ENCODE measurements at places on chromosomes 1 and 21.

- no peak for DNase-seq
Measured at GRCh38 chr1:113201560-113201959, 128.6 kb downstream of the LRIG2 start.

- DNase-seq, result no peak
Measured at GRCh38 chr1:1418464-1419362, 2.4 kb downstream of the ANKRD65 start.

DNA sequence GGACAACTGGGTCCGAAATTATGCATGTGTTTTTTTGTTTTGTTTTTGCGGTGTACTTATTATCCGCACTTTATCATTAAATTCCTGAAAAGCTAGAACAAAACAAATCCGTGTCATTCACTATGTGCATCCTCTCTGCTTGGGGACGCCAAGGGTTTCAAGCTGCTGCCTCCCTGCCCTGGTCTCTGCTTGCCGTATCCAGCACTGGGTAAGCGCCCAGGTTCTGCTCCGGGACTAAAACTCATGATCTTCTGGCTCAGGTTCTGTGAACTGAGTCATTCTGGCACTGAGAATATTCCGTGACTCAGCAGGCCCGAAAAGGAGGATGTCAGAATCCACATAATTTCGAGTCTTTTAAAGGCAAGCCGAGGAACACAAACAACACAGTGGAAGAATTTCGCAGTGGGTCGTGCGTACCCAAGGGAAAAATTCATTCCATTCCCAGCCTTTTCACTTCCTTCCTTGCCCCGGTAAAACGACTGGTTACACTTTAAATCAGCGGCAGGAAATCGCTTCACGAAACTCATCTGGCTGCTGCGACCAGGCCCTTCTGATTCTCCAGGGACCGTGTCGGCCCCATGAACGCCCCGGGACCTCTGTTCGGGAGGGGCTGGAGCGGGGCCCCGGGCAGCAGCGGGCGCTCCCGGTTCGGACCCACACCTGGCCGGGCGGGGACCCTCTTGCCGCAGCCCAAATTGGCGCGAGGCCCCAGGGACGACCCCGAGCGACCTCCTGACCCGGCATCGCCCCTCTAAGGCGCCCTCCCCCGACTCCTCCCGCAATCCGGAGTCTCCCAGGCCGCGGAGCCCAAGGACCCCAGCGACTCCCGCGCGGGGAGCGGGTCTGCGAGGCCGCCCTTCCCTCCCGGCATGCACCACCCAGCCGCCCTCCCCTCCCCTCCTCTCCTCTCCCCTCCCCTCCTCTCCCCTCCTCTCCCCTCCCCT is 746 bp upstream of the LAMC1 start:
- no peak for DNase-seq

- no peak for DNase-seq
Measured at GRCh38 chr1:23178950-23179349, 10.3 kb upstream of the LUZP1 start.

DNA sequence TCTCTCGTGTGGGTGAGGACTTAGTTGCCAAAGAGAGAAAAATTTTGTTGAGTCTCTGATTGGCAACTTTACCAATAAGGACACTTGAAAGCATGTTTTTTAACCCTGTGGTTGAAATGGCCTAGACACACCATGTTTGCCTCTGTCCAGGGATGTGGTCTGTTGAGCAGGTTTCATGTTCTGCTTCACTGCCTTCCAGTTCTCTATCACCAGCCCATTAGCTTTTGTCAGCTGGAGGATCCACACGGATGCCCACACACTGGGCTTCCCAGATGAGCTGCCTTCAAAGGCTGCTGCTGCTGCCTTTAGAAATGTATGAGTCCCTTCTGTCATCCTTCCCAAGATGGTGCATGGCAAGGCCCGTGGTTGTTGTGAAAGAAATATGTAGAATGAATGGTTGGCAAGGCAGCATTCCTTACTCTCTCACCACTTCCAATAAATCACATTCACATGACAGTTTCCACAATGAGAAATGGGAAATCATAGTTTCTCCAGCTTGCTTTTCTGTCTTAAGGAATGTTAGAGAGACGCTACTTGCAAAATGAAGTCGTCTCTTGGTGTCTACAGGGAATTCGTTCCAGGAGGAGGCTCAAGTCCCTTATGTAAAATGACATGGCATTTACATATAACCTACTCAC is 108.2 kb upstream of the SLC35F3 start:
- no peak for DNase-seq

- no peak for DNase-seq
Measured at GRCh38 chr1:205229916-205230700, 2.4 kb downstream of the TMCC2 start.

GRCh38 chr1:39954870-39955546 is at the start of gene MFSD2A:
Gene MFSD2A (plus strand): TSS chr1:39955145. CDS start chr1:39955293, 148 bp downstream.
- DNase-seq, result peak; percentile 76

GRCh38 chr1:38745476-38746401 is 113.8 kb downstream of the RRAGC start:
- no peak for DNase-seq

GRCh38 chr21:35234725-35235124 is 185.6 kb upstream of the RUNX1 start:
- DNase-seq, result no peak

DNA sequence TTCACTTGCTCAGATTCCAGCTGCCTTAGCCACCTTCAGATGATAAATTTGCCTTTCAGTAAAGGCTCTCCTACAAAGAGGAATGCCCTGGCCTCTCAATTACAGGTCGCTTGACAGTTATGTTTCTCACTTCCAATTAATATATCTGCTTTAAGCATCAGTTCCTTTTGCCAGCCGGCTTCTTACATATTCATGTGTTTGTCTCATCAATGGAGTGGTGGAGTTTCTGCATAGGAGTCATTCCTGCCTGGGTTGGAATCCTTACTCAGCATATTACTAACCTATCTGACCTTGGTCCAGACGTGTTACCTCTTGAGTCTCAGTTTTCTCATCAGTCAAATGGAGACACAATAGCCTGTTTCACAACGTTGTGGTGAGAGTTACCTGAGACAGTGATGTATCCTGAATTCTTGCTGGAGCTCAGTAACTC is 9.4 kb upstream of the SESN2 start:
- no peak for DNase-seq

- no peak for DNase-seq
Measured at GRCh38 chr1:44636083-44636687, 38.1 kb downstream of the TMEM53 start.

- DNase-seq, result no peak
Measured at GRCh38 chr1:202952818-202953217, 5.3 kb downstream of the ADIPOR1 start.

DNA sequence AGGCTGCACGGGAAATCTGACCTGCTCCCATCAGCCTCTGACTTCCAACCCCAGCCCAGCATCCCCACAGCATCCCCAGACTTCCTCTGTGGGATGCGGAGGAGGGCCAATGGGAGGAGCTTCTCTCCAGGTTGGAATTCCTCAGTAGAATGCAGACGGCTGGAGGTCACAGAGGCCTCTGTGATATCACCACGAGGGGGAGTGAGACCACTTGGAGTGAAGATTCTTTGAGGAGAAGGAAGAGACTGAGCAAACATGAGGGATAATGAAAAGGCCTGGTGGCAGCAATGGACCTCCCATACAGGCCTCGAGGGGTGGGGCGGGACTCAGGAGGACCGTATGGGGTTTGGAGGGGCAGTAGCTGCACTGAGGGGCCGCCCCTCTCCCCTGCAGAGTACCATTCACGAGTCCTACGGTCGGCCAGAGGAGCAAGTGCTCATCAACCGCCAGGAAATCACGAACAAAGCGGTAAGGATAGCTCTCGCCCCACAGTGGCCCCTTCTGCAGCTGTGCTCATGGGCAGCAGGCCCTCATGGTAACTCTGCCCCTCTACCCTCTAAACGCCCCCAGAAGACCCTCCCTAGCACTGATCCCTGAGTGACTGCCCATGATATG is at the start of gene CATSPER4:
CATSPER4 (plus strand) TSS at position 230 of the 615 bp plus-strand sequence; CDS start at position 256, 26 bp downstream.
- DNase-seq, result no peak

DNA sequence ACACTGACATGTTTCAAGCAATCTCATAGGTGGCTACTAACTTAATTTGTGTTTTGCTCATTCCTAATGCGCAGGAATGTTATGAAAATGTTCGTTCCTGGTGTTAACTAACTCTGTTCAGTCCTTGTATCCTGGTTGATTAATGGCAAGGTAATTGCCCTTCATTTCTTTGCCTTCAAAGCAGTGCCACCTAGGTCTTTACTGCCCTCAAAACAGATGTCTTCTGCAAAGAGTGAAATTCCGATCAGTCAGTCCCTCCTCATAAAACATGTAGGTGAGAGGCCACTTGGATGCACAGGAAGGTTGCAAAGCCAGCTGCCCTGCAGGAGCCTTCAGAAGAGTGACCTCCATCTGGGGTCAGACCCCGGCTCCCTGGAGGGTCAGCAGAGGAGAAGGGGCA is 179.4 kb downstream of the KIF26B start:
- DNase-seq, result no peak

- DNase-seq, result no peak
Measured at GRCh38 chr1:59697150-59697800, 117.5 kb upstream of the HOOK1 start.

GRCh38 chr1:182700351-182700709 is 15.9 kb upstream of the RGS8 start:
- no peak for DNase-seq

GRCh38 chr1:8397511-8397910 is 79.6 kb downstream of the SLC45A1 start:
- no peak for DNase-seq

DNA sequence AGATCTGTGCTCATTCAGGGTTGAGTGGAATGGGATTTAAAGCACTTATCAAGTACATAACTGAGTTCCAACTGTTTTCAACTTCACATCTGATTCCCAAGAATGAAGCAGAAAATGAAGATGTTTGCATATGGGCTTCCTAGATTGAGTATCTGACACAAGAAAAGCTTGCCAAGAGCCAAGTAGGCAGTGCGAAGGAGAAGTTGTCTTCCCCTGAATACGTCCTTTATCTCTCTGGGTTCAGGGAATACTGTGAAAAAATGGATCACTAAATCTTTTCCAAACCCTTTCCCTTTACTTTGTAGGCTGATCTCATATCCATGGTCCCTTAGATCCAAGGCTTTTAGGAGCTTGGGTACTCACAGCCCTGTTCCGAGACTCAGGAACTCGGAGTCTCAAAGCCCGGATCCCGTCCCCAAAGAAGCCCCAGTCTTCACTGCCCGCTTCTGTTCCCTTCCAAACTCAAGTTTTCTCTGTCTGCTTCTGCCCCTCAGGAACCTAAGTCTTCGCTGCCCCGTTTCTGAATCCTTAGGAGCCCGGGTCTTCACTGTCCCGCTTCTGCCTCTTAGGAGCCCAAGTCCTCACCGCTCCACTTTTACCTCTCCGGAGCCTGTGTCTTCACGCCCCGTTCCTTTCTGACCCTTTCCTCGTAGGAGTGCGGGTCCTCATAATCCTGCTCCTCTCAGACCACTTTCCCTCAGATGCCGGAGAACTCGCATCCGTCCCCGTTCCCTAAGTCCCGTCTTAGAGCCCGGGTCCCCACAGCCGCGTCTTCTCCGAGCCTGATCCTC is 616 bp downstream of the TAF12 start:
- DNase-seq, result peak; percentile 3

GRCh38 chr21:43845386-43845785 is 19.6 kb upstream of the AGPAT3 start:
- DNase-seq, result no peak

DNA sequence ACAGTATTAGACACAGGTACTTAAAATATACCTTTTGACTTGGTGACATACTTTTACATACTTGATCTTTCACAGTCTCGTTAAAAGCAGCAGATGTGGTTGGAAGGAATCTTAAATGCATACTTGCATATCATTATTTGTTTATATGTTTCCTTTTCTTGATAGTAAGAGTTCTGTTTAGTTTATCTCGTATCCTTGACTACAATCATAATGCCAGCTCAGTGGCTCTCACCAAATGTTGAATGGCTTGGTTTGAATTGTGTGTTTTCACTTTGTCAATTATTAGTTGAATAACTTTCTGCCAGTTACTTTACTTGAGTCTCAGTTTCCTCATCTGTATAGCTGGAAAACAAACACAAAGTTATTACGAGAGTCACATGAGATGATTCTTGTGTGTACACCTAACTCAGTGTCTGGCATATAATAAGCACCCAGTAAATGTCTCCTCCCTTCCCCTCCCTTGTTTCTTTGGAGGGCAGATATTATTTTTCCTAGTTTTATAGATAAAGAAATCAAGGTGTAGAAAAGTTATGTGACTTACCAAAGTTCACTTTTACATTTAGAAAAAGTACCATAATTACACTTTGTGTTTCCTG is 131.6 kb upstream of the IVNS1ABP start:
- DNase-seq, result no peak

GRCh38 chr1:14929547-14930246 is 223.8 kb upstream of the TMEM51 start:
- no peak for DNase-seq

- DNase-seq, result no peak
Measured at GRCh38 chr1:3351449-3352298, 102.8 kb upstream of the ARHGEF16 start.

DNA sequence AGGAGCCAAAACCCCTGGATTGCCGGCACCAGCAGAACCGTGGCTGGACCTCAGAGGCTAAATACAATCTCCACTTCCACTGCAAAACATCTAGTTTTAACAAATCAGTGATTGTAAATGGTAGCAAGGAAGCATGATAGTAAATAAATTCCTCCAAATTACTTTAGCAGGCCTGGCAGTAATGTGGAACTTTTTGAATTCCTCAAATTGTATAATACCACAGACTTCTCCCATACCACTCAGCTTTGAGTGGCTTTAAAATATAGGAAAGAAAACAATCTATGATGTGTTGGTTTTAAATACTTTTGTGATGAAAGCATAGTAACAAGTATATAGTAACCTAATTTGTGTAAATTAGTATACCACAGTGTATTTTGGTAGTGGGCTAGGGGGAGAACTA is 34.1 kb downstream of the NIBAN1 start:
- no peak for DNase-seq

DNA sequence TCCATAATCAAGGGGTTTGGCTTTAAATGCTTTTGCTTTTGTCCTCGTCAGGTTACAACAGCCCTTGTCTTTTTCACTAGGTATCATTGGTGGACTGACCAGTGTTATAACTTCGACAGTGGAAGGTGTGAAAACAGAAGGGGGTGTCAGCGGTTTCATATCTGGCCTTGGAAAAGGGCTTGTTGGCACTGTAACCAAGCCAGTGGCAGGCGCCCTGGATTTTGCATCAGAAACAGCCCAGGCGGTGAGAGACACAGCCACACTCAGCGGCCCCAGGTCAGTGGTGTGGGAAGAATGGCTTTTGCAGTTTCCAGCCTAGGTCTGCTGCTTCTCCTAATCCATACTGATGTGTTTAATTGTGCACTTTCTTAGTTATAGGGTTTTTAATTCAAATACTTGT is 157.9 kb downstream of the DHRS3 start:
- no peak for DNase-seq
